ENCODE measurements at places on chromosomes 7 and 10. TPM values are rescaled to one million over a fixed set of nuclear protein-coding genes. Genes with fewer than 3 reads are reported as not detected.

GRCh38 chr10:19578571-19578970 lies 237.7 kb upstream of the PLXDC2 start:
- no peak for DNase-seq

PDK4 gene
- 13.5 TPM for polyA plus RNA-seq

DNA sequence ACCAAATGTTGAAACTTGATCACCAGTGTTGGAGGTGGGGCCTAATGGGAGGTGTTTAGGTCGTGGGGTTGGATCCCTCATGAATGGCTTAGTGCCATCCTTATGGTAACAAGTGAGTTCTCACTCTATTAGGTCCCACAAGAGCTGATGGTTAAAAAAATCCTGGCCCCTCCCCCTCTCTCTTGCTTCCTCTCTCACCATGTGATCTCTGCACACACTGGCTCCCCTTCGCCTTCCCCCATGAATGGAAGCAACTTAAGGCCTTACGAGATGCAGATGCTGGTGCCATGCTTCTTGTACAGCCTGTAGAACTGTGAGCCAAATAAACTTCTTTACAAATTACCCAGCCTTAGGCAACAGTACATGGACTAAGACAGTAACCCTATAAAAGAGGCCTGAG lies 62.7 kb downstream of the PPP1R3C start:
- DNase-seq = no peak

MYH16 gene
- 0.33 TPM for polyA plus RNA-seq

DNA sequence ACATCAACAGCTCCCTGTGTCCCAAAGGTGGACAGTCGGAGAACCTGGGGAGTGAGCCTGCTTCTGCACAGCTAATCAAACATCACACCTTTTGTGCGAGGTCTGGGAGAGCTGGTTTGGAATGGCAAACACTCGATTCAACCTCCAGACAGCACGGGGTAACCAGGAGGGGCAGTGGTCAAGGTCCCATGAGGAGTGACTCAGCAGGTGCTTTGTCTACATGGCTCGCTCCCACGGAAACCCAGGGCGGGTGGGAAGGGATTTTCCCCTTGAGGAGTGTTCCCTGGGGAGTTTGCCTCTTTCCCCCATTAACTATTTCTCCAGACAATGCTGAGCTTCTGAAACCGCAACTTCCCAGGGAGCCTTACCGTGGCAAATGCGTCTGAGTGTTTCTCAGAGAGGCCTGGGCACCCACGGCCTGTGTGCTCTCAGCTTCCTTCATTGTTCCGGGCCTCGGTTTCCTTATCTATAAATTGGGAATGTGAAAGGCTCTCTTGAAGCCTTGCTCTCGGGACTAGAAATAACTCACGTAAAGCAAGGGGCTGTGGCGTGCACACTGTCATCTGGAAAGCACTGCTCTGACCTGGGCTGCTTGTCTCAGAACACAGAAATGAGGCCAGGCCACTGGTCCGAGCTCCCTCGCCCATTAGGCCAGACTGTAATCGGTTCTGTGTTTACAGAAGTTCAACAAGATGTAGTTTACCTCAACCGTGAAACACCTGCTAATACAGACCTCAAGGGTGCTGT lies 14.0 kb upstream of the GTPBP4 start:
- DNase-seq = no peak

GRCh38 chr7:154342971-154343633 lies 290.9 kb downstream of the DPP6 start:
- no peak for DNase-seq

SORCS3 gene
- polyA plus RNA-seq = 3.8 TPM
